Kidney epithelial cell (primary cell): ENCODE measurements at places on chromosomes 3 and 15. TPM values are rescaled to one million over a fixed set of nuclear protein-coding genes. Genes with fewer than 3 reads are reported as not detected.

DNA sequence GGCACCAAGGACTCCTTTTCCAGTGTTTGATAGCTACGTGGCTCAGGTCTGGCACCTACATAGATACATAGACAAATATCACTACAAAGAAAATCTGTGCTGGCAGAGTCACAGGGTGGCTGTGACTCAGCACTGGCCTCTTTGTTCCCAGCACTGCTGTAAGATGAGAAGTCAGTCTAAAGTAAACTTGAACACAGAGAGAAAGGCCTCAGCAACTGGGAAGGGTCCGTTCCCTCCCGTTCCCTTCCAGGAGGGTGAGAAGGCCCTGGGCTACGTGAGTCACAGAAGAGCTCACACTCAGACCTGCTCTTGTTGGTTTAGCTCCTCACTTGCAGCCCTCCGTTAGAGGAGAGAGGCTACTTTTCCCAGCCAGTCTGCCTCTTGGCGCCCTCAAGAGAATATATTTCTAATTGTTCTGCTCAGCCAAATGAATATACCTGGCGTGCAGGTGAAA lies 23.1 kb downstream of the ANXA2 start:
- peak; percentile 96 for DNase-seq

DNA sequence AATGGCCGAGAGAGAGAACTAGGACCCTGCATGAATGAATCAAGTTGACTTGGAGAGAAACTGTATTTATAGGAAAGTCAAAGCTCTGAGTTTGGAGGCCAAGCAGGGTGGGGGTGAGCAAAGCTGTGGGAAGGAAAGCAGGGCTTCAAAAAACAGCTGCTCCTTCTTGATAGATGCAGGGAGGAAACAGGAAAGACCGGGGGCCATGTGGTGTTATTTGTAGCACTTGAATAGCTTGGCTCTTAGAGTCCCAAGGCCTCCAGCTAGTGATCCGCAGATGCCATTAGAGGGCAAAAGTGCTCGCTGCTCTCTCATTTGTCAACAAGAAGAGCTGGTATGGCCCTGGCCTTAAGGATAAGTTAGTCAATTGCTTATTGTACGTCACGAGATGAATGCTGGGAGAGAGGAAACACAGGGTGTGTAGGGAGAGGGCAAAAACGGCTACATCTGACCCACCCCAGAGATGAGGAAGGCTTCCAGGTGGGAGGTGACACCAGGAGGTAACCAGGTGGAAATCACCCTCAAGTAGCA lies at the start of gene ALG1L2:
Gene ALG1L2 (plus strand): TSS at position 481 of the 531 bp plus-strand sequence. CDS start 186 bp downstream, outside the sequence.
- DNase-seq, result no peak

- DNase-seq, result no peak
These were observed 209.7 kb downstream of the P3H2 start for GRCh38 chr3:189911001-189911400.

- DNase-seq, result no peak
These were observed 253.5 kb upstream of the ZPLD1 start for GRCh38 chr3:102181175-102181920.

GRCh38 chr15:46442901-46443590 lies 808.2 kb downstream of the SQOR start:
- DNase-seq, result no peak

GRCh38 chr15:74442604-74443003 lies 8.8 kb upstream of the SEMA7A start:
- no peak for DNase-seq

The SLCO3A1 gene
- 3.1 and 3.6 TPM in 2 replicates for total RNA-seq

The ADAMTSL3 gene
- 0.67 and 0.96 TPM in 2 replicates for total RNA-seq

GRCh38 chr3:150194957-150195356 lies 213.1 kb upstream of the TSC22D2 start:
- no peak for DNase-seq

DNA sequence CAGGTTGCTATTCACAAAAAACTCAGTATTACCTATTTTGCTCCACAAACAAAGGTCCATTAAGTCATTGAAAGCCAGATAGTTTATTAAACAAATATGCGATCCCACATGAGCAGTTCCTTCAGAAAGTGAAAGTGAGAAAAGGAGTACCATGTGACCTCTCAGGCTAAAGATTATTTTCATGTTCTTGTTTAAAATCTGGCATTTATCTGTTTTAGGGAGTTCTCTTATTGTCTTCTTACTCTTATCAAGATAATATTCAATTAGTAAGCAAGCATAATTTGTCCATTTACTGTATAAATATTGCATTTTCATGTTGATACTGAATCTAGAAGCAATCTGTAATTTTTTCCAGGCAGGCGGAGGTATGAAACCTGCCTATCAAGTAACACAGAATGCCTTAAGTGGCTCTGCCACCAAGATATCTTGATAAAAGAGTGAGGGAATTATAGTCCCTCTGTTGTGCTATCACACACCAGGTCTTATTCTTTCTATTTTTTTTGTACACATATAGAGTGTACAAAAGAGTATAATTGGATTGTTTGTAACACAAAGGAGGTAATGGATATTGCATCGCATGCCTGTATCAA lies 20.1 kb upstream of the PLSCR5 start:
- no peak for DNase-seq

The SRGAP3 gene
- total RNA-seq, result 2.7 and 4.9 TPM in 2 replicates

- no peak for DNase-seq
These were observed 179.2 kb downstream of the LSAMP start for GRCh38 chr3:116265976-116266584.

The LHFPL4 gene
- not detected in 2 replicates for total RNA-seq
